ENCODE measurements at places on chromosomes 2 and 18.

DNA sequence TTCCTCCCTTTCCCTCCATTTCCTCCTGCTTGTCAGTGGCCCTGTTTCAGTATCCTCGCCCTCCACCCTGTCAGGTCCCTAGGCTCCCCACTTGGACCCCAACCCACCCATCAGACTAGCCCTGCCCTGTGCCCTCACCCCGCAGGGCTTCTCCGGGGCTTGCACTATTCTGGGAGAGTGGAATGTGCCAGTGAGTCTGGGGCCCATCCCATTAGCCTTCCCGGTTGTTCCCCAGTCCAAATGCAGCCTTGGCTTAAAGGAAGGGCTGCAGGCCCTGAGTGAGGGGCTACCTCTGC is 45.5 kb downstream of the MYO7B start:
- DNase-seq, result no peak

DNA sequence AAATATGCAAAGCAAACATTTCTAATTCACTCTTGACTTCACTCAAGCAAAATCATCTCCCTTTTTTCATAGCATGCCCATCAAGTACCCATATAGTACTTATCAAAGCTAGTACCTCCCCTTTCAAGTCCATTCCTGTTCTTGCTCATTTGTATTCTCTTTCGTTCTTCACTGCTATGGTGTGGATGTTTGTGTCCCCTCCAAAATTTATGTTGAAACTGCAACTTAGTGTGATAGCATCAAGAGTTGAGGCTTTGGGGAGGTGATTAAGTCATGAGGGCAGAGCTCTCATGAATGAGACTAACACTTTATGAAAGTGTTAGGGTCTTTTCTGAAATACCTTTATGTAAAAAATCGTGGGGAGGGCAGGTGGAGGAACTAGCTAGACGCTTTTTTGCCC is 52.9 kb downstream of the RNU4ATAC start:
- DNase-seq, result no peak

GRCh38 chr2:238247841-238248453 is 8.1 kb upstream of the HES6 start:
- no peak for DNase-seq

GRCh38 chr18:72187956-72188355 is 356.2 kb downstream of the CBLN2 start:
- no peak for DNase-seq

DNA sequence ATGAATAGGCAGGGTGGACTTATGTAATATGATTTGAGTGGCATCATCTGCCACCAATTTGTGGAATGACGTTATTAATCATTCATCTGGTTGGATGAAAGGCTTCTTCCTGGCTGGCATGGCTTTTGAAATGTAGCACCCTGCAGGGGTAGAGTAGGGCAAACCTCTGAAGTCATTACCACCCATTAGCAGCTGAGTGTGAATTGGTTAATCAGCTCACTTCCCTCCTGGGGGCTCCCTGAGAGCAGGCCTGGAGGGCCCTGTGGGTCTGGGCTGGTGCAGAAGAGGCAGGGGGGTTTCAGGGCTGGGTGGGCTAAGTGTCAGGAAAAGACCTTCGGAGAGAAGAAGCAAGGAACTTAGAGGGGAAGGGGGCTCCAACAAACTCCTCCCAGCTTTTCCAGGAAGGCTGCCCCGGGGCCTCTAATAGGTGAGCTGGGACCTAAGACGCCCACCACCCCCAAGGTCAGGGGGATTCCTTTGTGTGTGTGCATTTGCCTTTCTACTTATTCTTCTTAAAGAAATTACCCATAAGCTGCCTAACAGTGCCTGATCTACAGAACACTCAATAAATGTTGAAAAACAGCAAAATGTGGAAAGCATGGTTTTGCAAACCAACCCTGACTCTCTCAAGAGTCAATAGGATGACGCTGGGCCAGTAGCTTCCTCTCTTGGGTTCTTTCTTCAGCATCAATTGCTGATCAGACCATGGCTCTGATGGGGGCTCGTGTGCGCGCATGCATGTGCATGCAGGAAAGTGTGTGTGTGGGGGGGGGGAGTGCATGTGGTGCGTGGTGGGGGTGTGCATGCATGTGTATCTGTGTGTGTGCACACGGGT is 49.7 kb upstream of the ZNF516 start:
- DNase-seq, result no peak

DNA sequence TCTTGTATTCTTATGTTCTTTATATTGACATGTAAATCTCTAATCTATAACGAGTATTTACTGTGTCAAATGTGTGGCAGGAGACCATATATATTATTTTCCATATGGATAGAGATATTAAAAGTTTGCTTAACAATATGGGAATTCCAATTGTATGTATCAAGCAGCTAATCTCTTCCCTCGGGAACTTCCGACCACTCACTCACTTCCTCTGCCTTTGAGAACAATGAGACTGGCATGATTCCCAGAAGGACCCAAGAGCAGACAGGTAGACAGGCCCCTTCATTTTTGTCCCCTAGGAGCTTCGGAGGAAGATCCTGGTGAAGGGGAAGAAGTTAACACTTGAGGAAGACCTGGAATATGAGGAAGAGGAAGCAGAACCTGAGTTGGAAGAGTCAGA is 24.1 kb downstream of the PLCD4 start:
- no peak for DNase-seq

GRCh38 chr2:23624378-23624777 is 239.4 kb downstream of the KLHL29 start:
- DNase-seq, result no peak

DNA sequence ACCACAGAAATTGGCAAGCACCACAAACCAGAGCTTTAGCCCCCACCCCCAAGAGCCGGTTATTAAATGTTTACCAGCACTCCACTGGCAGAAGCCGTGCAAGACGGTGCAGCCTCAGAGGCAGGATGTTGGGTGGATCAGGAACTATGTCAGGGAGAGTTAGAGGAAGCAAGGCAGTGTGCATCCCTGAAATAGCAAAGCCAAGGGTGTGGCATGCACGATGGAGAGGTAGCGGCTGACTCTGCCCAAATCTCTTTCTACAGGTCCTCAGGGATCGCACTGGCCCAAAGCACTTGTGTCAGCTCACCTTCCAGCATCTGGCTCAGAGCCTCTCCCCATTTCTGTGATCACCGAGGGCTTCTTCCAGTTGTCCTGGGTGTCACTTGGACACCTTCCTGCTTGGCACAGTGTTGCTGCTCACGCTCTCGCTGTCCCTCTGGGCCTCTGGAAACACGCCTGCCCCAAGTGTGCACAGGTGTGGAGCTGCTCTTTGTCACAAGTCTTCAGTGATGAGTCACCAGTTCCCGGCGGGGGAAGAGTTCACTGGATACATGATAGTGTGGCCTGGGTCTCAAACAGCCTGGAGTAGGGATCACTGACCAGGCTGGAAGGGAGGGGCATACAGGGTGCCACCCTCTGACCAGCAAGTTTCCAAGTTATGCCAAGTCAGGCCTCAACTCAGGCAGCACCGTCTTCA is 17.3 kb upstream of the B3GNT7 start:
- DNase-seq, result no peak

GRCh38 chr2:241812730-241813643 is 4.0 kb downstream of the NEU4 start:
- no peak for DNase-seq

DNA sequence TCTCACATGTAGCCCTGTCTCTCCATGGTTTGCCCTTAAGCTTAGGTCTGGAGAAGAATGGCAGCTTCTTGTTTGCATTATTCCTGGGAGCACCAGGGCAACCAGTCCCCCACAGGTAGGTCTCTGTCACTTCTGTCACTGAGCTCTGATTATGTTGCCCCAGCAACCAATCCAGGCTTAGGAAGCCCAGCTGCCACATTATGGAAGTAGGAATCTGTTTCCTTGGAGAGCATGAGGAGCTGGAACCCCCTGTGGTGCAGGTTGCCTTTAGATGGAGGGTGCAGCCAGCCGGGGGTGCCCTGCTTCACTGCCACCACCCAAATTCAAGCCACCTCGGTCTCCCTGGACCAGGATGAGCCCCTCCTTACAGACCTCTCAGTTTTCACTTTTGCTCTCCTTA is 4.8 kb downstream of the RESP18 start:
- no peak for DNase-seq

DNA sequence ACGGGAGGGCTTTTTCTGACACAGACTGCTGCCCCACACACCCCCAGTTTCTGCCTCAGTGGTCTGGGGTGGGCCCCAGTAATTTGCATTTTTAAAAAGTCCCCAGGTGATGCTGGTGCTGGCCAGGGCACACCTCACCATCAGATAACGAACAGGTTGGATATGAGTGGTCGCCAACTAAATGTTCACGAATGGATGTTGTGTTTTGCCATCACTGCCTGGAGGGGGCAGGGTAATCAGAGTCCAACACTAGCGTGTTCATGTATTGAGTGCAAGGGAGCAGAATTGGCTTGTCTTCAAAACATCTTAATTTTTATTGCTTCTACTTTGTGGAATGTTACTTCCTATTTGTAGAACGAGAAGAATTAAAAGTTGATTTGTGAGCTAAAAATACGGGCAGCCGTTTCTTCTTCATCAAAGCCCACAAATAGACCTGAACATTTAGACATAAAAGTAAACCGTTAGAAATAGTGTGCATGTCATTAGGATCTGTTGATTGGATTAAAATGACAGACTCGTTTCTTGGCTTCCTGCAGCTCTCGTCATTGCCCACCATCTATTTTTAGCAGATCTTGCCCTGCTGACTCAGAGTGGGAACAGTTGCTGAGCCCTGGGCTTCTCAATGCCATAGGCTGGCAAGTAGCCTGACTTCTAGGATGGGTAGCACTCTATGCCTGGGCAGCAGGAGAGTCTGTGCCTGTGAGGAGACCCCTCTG is 45.2 kb downstream of the NCK2 start:
- DNase-seq, result peak; percentile 62

- DNase-seq, result no peak
Measured at GRCh38 chr2:98505971-98506664, 61.5 kb downstream of the INPP4A start.

DNA sequence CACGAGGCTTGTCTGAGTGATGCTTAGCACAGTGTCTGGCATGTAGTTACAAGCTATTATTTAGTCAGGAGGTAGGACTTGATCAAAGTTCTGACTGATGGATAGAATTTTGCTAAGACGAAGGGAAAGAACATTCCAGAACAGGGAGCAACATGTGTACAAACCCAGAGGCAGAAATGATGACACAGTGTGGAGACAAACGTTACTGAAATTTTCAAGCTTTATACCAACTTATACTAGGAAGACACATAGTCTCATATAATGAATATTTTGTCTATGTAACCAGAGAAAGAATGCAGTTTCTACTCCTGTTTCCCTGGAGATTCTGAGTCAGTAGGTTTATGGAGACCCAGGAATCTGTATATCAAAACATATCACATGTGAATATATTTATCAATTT is 123.4 kb downstream of the FAM124B start:
- no peak for DNase-seq

GRCh38 chr2:86598966-86599365 is 24.7 kb downstream of the RNF103 start:
- no peak for DNase-seq

GRCh38 chr18:21656402-21656801 is 44.3 kb downstream of the SNRPD1 start:
- DNase-seq, result no peak

- DNase-seq, result no peak
Measured at GRCh38 chr2:16264491-16264890, 324.1 kb downstream of the MYCN start.

DNA sequence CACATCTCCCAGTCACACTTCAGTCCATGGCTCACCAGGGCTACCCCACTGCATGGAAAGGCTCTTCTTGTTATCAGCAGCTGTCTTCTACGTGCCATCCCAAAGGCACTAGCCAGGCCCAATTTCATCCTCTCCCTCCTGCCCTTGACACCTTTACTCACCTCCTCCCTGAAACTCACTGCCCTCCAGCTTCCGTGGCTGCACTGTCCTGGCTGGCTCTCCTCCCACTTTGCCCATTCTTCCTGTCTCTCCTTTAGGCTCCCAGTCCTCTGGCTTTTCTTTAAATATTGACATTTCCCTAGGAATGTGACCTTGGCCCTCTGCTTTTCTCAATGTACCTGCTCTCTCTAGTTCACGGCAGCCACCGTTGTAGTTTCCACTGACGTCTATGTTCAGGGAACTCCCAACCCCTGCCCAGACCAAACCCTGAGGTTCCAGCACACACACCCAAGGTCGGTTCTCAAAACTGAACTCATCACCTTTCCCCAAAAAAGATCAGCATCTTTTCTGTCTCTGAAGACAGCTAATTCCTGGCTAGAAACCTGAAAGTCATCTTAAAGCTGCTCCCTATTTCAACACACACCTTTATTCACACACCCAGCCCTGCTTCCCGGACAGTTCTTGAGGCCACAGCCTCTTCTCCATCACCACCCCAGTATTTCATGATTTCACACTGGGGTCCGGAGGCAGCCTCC is 36.7 kb downstream of the WDFY1 start:
- no peak for DNase-seq

DNA sequence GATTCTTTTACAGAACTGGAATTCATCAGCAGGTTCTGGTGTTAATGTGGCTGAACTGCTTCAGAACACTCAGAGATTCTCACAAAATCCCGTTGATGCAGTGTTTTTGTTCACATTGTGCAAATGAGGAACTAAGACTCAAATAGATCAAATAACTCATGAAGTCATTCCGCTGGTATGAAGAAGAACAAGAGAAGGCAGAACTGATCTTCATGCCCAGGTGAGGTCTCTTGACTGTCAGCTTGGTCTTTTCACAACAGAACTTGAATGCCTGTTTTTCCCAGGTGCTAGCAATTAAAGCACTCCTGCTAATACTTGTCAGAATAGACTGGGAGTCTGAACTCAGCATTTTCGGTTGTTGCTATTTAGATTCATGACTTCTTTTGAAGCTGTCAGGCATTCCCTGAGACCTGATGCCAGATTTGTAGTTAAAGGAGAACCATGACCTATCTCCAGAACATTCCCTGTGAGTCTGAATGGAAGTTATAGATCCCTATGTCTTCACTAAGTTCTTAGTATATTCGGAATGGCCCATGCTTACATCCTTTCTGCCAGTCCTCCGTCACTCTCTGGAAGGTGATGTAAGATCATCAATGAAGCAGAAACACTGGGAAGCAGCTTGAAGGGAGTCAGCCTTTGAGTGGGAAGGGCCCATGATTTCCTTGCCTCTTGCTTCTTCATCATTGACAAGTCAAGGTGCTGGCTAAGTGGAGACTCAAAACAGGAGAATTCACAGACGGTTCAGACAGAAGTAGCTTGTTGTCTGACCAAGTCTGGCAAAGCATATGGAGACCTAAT is 155.7 kb downstream of the MTCL1 start:
- DNase-seq, result no peak

DNA sequence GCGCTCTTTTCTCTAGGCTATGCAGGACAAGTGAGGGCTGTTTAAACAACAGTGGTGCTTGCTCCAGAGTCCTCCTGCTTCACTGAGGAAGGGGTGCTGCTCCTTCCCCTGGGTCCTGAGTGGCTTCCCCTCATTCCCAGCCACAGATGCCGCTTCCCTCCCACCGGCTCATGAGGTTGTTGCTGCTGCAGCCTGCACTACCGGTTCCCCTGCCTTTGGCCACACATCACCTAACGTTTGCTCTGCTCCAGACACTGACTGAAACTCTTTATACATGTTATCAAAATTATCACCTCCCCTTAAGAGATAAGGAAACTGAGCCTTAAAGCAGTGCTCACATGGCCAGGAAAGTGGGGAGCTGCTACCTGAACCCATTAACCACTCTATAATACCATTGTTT is 130.8 kb upstream of the LGALSL start:
- no peak for DNase-seq

All from activated T-cell treated with anti-CD3 and anti-CD28 coated beads for 24 hours (primary cell).